ENCODE measurements at places on chromosomes 5 and 9.

- DNase-seq = no peak
Measured at GRCh38 chr5:157463081-157463480, 3.1 kb downstream of the NIPAL4 start.

- no peak for DNase-seq
Measured at GRCh38 chr9:88534456-88535225, at the start of gene NXNL2. Gene NXNL2 (plus strand): TSS chr9:88535178. CDS start chr9:88535435, 257 bp downstream.

DNA sequence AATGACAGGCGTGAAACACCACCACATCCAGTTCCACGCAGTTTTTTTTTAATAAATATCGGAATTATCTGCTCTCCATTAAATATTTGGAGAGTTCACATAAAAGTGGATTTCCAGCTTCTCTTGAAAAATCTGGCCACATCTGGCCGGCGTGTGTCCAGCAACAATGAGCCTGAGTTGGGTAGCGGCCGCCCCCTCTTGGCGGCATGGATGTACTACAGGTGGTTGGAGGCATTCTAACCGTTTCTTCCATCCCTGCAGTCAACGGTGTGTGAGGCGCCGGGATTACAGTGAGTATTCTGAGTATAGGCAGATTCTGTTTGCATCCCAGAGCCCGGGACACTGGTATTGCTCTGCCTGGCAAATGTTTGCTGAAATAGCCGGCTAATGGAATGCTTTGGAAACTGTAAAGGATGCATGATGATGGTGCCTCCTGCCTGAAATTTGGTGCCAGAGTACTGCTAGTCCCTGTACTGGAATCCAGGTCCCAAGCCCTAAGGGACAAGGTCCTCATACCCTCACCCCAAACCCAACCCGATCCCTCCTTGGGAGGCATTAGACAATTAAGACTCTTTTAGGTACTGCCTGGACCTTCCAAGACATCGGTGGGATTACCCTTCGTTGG is 13.6 kb upstream of the GM2A start:
- DNase-seq = peak; percentile 8

- DNase-seq = no peak
Measured at GRCh38 chr5:127814588-127814973, 111.4 kb downstream of the CCDC192 start.

- no peak for DNase-seq
Measured at GRCh38 chr5:67896311-67896929, 319.1 kb upstream of the PIK3R1 start.

DNA sequence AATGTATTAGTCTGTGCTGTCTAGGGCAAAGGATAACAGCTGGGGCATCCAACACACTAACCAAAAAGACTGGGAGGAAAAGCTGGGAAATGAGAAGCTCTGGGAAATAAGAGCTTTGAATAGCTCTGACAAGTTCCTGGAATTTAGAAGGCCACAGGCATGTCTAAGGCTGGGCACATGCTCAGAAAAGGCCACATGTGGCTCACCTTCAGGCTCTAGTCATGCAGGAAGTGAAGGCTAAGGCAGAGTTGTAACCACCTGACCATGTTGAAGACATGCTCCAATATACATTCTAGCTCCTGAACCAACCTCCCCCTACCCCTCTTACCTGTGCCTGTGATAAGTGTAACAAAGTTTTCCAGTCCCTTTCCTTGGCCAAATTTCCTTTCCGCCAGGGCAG is 31.7 kb downstream of the CLTA start:
- no peak for DNase-seq

DNA sequence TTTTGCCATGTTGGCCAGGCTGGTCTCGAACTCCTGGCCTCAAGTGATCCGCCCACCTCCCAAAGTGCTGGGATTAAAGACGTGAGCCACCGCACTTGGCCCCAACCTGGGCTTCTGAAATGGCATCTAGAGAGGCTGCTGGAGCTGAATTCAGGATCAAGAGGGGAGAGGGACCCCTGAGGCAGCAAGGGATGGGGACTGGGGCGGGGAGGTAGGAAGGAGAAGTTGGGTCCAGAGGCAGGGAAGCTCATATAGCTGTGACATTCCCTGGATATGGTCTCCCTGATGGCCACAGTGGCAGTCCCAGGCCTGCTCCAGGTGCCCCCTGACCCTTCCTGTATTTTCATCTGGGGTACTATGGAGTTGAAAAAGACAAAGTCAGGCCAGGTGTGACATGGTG is 12.1 kb downstream of the REEP2 start:
- no peak for DNase-seq

DNA sequence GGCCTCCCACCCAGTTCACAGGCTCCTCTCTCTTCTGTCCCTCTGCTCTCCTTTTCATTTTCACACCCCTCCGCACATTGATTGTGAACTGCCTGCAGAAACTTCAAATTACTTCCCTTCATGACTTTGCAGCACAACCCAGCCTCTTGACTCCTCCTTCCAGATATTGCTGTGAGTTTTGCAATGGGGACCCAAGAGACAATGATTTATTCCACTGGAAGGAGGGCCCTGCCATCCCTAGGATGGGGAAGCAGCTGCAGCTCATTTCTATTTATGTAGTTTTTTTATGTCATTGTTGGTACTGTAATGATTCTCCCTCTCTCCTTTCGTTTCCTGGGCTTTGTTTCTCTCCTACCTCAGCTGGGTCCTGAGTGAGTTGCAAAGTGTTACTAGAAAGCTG is 364.9 kb downstream of the ICE1 start:
- no peak for DNase-seq

Data from NCI-H2029 treated with DMSO at 0.1 percent for 48 hours (cell line).